ENCODE measurements at places on chromosomes 1 and 21. TPM values are rescaled to one million over a fixed set of nuclear protein-coding genes. Genes with fewer than 3 reads are reported as not detected.

The LYST gene
- 0.58 TPM for total RNA-seq

The RXFP4 gene
- total RNA-seq = not detected

The B3GALT5 gene
- 23.8 TPM for total RNA-seq

The NR1I3 gene
- total RNA-seq = not detected

The ZNF670 gene
- total RNA-seq = 11.7 TPM

The MYBPHL gene
- 0.30 TPM for total RNA-seq

The DEPDC1 gene
- 36.7 TPM for total RNA-seq

The GLIS1 gene
- 0.21 TPM for total RNA-seq

The SPOCD1 gene
- total RNA-seq = 1.8 TPM

The DPT gene
- not detected for total RNA-seq

The SLC30A2 gene
- total RNA-seq = not detected

All from H1 (cell line).